Dorsolateral prefrontal cortex (tissue), 122 donors: ENCODE measurements at places on chromosomes 2 and 18.

- DNase-seq, result no peak
Observed at GRCh38 chr2:7444626-7445025, 527.4 kb downstream of the RNF144A start.

DNA sequence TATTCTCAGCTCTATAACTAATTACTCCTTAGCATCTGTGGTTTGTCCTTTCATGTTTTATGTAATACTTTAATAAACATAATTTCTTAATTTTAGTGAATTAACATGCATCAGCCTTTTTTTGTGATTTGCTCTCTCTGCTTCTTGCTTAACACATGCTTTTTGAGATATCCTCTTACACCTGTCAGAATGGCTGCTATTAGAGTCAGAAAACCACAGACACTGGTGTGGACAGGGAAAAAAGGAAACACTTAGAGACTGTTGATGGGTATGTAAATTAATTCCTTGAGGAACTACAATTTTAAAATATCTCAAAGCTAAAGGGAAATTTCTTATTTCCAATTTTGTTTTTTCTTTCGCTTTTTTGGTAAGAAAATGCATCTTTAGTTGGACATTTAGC, 549.0 kb downstream of the ZNF804A start:
- DNase-seq, result no peak

DNA sequence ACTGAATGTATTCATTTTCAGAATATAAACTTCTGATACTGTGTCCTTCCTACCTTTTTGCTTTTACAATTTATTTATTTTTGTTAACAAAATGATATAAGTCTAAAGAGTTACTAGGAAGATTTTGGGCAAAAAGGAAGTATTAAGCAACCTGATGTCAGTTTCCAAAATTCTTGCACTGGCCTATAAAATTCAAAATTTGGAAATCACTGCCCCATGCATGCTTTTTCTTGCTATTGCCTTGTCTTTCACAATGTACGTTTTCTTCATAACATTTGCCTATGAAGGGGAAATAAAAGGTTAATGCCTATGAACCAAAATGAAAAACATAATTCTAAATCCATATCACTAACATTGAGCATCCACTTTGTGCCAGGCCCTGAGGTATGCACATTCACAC, 40.1 kb upstream of the EHBP1 start:
- no peak for DNase-seq

DNA sequence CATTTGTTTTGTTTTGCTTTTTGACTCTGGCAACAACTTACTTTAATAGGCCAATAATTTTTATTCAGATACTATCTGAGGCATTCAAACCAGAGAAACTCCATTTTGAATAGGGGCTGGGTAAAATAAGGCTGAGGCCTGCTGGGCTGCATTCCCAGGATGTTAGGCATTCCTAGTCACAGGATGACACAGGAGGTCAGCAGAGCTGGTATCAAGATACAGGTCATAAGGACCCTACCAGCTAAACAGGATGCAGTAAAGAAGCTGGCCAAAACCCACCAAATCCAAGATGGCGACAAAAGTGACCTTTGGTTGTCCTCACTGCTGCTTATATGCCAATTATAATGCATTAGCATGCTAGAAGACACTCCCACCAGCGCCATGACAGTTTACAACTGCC, 102.2 kb upstream of the XPO1 start:
- no peak for DNase-seq

DNA sequence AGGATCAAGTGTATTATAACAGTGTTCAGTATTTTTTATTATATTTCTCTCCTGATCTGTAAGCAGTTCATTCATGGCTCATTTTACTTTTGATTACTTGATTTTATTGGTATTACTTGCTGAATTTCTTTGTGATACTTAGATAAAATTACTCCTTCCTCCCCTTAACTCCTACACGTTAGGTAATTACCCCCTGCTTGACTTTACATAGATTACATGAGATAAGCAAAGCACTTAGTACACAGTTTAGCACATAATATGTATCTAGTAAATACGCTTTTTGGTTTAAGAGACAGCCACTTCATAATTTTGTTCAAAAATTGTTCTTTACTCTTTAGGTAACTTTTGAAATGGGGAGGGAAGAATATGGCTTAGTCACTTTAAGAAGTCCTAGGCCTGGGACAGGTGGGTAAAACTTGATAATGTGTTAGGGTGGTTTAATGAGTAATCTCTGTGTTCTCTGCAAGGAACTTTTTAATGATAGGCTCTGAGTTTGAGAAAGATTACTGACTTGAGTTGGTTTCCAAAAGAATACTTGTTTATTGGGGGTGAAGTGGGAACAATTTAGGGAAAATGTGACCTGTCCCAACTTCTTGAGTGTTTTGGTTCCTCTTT, 80.9 kb downstream of the NCOA1 start:
- no peak for DNase-seq

- no peak for DNase-seq
Observed at GRCh38 chr18:59696311-59697235, 650 bp downstream of the CCBE1 start.

DNA sequence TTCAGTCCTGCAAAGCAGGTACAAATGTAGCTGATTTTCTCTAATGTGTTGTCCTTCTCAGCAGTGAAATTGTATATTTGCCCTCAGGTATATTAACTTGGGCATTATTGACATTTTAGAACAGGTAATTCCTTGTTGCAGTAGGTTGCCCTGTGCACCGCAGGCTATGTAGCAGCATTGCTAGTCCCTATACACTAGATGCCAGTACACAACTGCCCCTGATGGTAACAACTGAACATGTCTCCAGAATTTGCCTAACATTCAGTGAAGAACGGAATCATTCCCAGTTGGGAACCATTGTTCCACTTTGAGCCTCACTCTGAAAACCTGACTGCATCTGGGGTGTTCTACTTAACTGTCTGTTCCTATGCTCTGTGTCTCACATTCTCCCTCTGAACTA, 23.1 kb upstream of the TFPI start:
- DNase-seq, result no peak

DNA sequence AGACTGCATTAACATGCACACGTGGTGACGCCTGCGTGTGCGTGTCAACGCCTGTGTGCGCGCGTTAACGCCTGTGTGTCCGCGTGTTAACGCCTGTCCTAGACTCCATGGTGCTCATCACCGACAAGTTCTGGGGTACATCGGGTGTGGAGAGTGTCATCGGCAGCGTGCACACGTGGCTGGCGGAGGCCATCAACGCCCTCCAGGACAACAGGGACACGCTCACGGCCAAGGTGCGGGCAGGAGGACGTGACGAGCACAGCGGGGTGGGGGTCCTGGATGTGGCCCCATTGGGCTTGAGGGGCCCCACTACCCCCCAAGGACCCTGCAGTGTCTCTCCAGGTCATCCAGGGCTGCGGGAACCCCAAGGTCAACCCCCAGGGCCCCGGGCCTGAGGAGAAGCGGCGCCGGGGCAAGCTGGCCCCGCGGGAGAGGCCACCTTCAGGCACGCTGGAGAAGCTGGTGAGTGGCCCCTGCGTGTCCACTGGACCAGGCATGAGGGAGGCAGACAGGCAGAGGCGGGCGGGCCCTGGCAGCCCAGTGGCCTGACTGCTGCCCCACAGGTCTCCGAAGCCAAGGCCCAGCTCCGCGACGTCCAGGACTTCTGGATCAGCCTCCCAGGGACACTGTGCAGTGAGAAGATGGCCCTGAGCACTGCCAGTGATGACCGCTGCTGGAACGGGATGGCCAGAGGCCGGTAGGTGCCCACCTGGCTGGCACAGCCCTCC, 29.2 kb downstream of the GPC1 start:
- DNase-seq, result no peak

- no peak for DNase-seq
Observed at GRCh38 chr18:52093171-52093570, 246.8 kb upstream of the DCC start.

- DNase-seq, result no peak
Observed at GRCh38 chr18:24656551-24657443, 196.4 kb downstream of the HRH4 start.

GRCh38 chr18:43312891-43313290, 35.6 kb upstream of the SYT4 start:
- DNase-seq, result no peak

GRCh38 chr2:46076251-46076650, 221.0 kb upstream of the EPAS1 start:
- no peak for DNase-seq

- no peak for DNase-seq
Observed at GRCh38 chr2:120684289-120685065, 51.2 kb upstream of the GLI2 start.

DNA sequence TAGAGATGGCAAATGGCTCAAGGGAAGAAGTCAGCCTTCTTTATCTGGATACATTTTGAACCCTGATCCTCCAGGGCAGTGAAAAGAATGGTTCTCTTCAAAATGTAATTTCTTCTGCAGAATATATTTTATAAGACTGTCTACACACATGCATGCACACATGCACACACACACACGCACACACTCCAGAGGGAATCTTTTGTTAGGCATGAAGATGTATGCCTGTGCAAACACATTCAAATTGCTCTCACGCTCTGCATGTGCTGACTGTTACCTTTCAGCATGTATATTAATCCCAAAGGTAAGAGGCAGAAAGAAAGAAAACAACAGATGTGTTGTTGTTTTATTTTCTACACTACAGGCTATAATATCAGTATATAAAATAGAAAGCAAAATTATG, 43.2 kb downstream of the SLC5A7 start:
- DNase-seq, result no peak

DNA sequence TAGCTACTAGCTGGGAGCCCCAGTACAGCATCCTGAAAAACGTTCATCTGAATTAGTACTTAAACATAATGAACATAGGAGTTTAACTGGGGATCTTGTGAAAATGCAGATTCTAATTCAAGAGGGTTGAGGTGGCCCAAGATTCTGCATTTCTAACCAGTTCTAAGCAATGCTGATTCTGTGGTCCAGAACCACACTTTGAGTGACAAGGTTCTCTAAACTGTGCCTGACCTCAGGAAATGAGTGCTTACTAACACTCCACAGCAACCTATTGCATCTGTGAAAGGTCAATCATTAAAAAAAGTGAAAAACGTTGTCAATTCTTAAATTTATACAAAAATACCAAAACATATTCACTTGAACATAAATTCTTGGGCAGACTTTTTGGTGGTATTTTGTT, 157.1 kb upstream of the ZFP36L2 start:
- no peak for DNase-seq

GRCh38 chr2:156399224-156399949, 36.8 kb upstream of the GPD2 start:
- DNase-seq, result no peak

DNA sequence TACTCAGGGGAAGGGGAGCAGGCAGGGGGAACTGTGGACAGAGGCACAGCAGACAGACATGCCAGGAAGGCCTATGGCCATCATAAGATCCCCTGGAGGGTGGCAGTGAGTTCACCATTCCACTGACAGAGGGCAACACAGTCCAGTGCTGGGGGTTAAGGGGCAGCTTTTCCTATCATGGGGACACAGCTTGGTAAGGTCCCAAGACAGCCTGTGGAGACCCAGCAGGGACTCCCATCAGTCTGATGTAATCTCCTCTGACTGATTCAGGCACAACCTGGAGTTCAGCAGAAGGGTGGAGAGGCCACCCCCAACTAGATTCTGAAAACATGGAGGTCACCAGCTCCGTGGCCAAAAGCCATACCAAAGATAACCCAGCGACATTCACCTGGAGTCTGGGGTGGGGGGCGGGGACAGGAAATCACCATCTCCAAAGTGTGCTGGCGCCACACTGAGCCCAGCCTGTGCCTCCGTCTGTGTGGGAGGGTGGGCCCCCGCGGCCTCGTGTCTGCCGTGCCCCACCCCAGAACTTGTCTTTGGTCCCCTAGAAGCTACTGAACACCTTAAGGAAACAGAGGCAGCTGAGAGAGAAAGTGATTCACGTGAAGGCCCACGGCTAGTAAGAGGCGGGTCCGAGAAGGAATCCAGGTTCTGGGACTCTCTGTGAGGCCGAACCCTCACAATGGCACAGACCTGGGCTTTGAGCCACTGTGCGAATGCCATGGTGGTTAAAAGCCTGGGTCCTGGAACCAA, 28.6 kb downstream of the DNMT3A start:
- no peak for DNase-seq

GRCh38 chr2:72926368-72926767, 9.0 kb downstream of the EMX1 start:
- no peak for DNase-seq

GRCh38 chr2:10837298-10838266, 25.0 kb upstream of the PDIA6 start:
- no peak for DNase-seq

GRCh38 chr2:30394096-30394495, 53.0 kb upstream of the LCLAT1 start:
- no peak for DNase-seq

DNA sequence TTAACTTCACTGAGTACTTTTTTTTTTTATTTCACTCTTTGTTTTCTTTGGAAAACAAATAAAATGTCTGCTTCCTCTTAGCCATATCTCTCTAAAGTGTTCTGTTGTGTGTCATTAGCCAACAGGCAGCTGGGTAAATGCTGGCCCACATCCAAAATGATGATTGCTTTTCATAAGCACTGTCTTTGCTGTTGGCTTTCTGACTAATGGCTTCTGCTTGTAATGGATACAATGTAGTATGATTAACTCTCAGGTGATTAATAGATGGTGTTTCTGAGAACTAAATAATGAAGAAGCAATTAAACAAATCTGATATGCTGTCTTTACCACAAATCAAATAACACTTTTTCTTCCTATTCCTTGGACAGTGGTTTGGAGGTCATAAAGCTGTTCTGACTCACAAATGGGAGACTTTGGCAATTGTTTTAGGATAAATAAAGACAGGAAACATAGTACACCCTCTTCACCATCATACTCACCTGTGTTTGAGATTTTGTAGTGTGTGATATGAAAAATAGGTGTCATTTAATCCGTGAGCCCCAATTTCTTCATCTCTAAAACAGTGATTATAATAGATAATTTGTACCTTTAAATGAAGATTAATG, 888.4 kb downstream of the TSN start:
- DNase-seq, result no peak

DNA sequence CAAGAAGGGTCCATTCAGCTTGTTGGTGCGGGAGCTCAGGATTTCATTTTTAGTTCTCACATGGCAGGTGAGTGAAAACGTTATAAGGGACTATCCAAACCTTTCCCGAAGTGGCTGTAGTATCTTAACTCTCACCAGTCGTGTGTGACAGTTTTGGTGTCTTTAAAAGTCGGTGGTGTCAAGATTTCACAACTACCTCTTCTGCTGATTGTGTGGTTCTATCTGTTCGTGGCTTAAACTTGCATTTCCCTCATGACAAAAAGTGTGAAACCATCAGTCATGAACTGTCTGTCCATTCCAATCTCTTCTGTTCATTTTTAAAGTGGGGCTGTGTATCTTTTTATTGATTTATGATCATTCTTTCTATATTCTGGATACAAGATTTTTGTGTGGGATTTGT, 3.8 kb upstream of the AQP12B start:
- DNase-seq, result no peak

DNA sequence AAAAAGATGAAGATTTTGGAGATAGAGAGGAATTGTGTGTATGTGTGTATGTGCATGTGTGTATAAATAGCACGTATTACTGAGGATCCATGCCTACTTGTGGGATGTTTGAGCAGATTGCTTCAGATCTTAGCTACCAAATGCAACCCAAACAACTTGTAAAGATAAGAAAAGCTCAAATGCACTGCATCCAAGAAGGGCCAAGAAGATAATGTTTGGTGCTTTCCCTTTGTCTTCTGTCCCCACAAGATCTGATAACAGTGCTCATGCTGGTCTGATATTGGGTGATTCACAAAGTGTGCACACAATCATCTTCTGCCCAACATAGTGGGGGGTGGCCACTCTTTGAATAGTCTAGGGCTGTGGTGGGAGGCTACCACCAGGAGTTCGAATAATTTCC, 284.8 kb upstream of the CYRIA start:
- DNase-seq, result no peak

- no peak for DNase-seq
Observed at GRCh38 chr18:55479656-55480420, 108.2 kb downstream of the TCF4 start.
